ENCODE measurements at places on chromosomes 5 and 9.

DNA sequence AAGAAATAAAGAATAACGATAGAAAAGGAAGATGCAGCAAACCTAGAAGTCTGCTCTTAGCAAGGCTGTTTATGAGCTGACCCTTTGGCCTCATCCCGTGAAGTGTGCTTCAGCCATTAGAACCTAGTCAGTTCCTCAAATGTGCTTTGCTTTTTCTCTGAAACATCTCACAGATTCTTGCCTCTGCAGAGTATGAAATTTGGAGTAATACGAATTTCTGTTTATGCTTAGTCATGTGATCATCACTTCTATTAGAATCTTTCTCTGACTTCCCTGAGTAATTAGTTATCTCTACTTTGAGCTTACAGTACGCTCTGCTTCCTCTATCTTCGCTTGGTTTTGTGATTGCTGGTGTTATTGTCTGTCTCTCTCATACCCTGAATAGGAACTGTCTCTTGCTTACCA is 11.3 kb downstream of the CYSTM1 start:
- DNase-seq = no peak

DNA sequence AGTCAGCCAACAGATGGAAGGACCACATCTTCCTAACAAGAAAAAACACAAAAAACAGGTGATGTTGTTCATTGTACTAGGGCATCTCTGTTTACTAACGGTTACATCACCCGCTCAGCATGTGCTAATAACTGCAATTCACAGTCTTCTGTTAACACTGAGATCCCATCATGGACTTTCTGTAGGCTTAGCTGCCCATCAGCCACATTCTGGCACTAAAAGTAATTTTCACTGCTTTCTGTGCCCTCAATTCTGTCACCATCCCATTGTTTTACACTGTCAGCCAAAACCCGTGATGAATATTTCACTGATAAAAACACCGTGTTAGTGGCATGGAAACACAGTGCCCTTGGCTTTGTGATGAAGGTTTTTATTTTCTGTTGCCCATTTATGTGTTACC is 64.6 kb downstream of the CAST start:
- DNase-seq = no peak

DNA sequence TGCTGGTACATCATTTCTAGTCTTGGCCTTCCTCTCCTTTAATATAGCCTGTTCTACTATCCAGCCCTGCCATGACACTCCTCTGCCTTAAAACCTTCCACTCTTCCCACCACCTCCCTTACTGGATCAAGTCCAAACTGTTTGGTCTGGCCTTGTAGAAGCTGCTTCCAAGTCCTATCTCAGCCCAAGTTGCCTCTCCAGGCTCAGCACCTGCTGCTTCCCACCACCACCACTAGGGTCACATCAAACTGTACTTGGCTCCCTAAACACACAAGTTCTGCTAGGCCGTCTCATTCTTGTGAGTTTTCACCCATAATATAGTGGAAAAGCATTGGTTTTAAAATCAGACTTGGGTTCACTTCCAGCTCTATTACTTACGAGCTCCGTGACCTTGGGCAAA is 1.4 kb downstream of the NDUFA8 start:
- peak; percentile 45 for DNase-seq

DNA sequence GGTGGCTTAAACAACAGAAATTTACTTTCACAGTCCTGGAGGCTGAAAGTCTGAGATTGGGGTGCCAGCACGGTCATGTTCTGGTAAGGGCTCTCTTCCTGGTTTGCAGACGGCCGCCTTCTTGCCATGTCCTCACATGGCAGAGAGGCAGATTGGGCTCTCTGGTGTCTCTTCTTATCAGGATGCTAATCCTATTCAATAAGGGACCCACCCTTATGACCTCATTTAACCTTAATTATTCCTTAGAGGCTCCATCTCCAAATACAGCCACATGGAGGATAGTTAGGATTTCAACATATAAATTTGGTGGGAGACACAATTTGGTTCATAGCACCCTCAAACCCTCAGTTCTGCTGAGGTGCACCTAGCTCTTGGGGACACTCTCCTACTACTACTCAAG is 180.4 kb downstream of the DAB2IP start:
- no peak for DNase-seq

GRCh38 chr5:97531549-97531948 is 348.5 kb upstream of the RIOK2 start:
- no peak for DNase-seq

GRCh38 chr5:9728261-9728660 is 98.1 kb upstream of the TAS2R1 start:
- DNase-seq = no peak

DNA sequence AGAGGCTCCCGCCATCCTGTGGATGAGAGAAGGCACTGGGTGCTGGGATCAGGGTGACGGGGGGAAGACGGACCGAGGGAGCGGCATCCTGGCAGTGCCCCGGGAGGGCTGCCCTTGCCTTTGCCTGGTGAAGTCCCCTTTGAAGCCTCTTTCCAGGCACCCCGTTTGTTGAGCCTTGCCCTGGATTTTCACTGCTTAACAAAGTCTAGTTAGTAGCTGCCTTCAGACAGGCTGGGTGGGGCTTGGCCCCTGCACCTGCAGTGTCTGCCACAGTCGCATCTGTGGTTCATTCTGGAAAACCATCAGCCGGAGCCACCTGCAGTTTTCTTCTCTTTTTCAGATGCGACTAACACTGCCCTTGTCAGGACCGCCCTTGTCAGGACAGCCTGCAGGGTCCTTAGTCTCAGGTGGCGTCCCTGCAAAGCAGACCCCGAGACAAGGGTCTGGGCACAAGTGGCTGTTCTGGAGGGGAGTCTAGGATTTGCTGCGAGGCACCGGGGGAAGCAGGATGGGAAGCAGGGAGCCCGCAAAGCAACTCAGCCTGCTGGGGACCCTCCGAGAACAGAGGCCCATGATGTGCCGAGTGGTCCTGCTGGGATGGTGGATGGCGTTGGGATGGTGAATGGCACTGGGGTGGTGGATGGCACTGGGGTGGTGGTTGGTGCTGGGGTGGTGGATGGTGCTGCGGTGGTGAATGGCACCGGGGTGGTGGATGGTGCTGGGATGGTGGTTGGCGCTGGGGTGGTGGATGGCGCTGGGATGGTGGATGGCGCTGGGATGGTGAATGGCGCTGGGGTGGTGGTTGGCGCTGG is 147.9 kb upstream of the COL5A1 start:
- no peak for DNase-seq

DNA sequence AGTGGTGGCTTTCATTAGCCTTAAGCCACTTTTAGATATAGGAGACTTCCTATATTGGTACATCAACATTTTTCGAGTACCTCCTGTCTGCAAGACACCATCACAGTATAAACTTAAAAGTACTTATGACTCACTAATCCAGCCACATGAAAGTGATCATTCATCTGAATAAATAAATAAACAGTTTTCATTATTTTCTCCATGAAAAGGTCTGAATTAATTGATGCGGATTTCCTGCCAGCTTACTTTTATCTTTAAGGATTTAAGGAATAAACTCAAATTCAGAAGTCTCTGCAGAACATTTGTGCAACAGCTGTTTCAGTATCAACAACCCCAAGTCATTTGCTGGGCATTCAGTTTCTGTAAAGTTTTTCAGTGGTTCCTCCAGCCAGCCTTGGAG is 4.0 kb downstream of the SAP30L start:
- no peak for DNase-seq

DNA sequence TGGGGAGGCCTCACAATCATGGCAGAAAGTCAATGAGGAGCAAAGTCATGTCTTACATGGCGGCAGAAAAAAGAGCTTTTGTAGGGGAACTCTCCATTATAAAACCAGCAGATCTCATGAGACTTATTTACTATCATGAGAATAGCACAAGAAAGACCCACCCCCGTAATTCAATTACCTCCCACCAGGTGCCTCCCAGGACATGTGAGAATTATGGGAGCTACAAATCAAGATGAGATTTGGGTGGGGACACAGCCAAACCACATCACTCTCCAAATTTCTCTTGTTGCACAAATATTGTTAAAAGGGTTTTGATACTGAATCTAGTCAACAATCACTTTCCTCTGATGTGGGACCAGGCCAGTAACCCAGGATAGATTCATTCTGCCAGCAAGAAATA is 1176.1 kb downstream of the CDH9 start:
- DNase-seq = no peak

GRCh38 chr5:15669826-15670225 is 169.8 kb downstream of the FBXL7 start:
- DNase-seq = no peak

GRCh38 chr9:8809741-8810140 is 1010.2 kb upstream of the DMAC1 start:
- no peak for DNase-seq

GRCh38 chr5:95761771-95762651 is 30.9 kb downstream of the RHOBTB3 start:
- no peak for DNase-seq

GRCh38 chr9:131138676-131139075 is 13.3 kb downstream of the NUP214 start:
- DNase-seq = no peak

GRCh38 chr5:167071981-167072610 is 1219.3 kb upstream of the WWC1 start:
- DNase-seq = no peak

- no peak for DNase-seq
Observed at GRCh38 chr5:137395011-137395755, 103.9 kb downstream of the SPOCK1 start.

DNA sequence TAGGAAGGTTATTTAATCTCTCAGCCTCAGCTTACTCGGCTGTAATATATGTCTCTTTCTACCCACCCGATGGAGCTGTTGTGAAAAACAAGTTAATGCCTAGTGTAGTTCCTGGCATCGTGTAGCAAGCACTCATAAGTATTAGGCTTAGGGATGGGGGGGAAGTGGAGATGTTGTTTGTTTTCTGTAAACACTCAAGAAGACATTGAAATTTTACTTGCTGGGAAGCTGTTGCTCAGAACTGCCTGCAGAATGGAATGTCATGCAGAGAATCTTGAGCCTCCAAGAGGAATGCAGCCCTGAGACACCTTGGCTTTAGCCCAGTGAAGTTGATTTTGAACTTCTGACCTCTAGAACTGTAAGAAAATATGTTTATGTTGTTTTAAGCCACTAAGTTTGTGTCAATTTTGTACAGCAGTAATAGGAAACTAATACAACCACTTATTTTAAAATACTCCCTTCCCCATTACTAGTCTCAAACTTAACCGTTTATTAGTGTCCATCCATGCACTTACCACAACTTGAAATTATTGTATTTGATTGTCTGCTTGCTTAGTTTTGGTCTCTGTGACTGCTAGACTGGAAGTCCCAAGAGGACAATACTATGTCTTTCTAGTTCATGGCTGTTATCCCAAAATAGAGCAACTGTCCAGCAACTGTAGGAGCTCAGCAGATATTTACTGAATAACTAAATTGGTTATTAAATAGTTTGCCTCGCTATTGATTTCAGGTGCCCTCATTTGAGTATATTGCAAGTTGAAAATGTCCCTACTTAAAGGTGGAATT is 53.8 kb downstream of the MFAP3 start:
- no peak for DNase-seq

DNA sequence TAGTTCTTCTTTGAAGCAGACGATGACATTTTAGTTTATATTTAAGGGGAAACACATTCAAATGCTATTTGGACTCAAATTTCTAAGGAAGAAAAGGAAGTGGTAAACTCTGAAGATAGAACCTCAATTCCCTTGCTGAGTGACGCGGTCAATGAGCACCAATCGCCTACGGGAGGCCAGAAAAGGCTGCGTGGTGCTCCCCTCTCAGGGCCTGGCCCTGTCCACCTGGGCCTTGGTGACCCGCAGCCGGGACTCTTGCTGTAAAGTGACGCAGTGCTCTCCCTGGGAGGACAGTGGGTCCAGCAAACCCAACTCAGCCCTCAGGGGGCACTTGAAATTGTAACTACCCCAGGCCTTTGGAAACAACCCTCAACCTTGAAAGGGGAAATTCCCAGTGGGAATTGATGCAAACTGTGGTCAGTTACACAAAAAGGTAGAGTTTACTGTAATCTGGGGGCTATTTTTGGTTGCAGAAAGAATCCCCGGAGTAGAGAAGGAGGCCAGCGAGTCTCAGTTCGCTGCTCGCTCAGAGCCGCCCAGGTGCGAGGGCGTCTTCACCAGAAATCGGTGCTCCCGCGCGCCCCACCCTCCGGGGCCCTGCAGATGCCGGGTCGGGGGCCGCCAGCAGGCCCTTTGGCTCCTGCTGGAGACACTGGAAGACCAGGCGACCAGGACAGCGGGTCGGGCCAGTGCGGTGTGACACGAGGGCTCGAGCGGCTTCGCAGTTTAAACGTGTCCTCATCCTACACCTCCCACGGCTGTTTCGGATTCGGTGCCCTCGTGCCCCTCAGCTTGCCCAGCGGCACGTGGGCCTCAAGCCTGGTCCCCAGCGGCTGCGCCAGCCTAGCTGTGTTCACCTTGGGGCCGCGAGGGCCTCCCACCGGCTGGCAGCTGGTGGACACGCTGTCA is 1.4 kb upstream of the ANKRD33B start:
- DNase-seq = no peak

GRCh38 chr9:91421128-91421765 is 2.4 kb downstream of the NFIL3 start:
- peak; percentile 38 for DNase-seq

DNA sequence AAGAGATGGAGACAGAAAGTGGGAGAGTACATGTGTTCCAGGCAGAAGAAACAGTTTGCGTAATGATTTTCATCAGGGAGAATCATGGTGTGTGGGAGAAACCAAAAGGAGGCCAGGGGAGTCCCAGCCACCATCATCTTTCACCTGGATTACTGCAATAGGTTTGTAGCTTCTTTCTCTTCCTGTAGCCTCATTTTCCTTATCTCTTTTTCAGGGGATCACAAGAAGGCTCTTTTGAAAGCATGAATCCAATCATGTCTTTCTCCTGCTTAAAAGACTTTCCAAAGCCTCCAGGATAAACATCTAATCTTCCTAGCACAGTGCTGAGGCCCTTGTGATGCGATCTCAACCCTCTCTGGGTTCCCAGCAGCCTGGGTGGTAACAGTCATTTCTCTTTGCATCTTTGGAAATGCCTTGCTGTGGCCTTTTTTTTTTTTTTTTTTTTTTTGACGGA is 10.3 kb upstream of the GPBP1 start:
- no peak for DNase-seq

DNA sequence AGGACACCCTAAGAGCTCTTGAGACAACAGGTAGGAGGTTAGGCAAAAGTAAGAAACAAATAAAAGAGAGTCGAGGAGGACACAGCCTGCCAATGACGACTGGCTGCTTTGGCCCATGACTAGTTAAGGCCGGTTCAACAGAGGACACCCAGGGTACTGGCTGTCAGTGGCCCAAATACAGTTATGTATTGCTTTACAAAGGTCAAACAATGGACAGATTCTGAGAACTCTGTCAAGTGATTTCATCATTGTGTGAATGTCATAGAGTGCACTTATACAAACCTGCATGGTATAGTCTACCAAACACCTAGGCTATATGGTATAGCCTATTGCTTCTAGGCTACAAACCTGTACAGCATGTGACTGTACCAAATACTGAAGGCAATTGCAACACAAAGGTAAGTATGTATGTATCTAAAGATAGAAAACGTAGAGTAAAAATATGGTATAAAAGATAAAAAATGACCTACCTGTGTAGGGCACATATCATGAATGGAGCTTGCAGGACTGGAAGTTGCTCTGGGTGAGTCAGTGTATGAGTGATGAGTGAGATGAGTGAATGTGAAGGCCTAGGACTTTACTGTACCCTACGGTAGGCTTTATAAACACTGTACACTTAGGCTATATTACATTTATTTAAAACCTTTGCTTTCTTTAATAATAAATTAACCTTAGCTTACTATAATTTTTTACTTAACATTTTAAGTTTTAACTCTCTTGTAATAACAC is 6.5 kb upstream of the FAM81B start:
- no peak for DNase-seq

Measured in activated CD8-positive, alpha-beta T cell treated with anti-CD3 and anti-CD28 coated beads, Interleukin-2, amount 10 ng/mL, durations not matched to agents 7 days and 5 days (primary cell).